ENCODE measurements at places on chromosomes 4 and X.

DNA sequence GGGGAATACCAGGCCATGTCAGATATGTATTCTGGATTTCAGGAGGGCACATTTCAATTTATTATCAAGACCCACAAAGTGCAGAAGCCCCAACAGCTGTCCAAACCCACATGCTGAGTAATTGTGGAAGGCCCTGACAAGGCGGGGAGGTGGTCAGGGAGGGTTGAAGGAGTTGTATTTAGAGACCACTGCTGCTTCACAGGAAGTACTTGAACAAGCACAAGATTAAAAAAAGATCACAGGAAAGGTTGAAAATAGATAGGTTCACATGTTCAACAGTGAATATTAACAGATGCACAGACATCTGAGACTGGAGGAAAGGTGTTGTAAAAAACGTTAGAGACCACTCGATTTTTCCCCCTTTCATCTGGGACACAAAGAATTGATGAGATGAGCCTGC, 17.9 kb downstream of the ATP8A1 start:
- DNase-seq: no peak

DNA sequence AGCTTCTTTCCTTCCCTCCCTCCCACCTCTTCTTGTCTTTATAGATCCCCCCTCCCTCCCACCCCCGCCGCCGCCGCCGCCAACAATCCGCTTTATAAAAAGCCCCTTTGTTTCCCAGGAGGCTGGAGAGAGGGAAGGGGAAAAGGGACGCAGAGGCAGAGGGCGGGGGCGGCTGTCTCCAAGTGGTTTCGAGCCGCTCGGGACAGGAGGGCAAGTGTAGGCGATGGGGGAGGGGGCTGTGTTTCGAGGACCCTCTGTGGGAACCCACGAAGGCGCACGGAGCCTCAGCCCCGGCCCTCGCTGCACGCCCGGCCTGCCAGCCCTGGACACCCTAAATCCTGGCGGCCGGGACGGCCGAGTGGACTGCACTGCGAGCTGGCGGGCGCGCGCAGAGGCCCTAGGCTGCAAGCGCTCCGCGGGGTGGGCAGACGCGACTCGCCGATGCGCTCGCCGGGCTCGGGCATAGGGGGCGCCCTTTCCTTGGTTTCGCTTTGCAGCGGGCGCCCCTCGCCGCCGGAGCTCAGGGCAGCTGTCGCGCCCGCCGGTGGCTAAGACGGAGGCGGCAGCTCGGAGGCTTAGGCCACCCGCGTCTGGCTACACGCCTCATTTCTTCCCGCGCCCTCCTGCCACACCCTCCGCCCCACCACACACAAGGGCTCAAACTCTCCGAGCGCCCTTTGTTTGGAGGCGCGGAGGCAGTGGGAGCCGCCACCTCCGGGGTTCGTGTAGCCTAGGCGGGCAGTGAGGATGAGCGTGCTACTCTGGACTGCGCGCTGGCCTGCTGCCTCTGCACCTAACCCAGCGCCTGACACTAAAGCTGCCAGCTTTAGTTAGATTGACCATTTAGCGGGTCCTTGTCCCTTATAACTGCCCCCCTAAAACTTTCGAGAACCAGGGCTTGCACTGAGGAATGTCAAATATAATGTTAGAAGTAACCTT, 2.2 kb downstream of the MAMLD1 start:
- DNase-seq: peak; percentile 51

DNA sequence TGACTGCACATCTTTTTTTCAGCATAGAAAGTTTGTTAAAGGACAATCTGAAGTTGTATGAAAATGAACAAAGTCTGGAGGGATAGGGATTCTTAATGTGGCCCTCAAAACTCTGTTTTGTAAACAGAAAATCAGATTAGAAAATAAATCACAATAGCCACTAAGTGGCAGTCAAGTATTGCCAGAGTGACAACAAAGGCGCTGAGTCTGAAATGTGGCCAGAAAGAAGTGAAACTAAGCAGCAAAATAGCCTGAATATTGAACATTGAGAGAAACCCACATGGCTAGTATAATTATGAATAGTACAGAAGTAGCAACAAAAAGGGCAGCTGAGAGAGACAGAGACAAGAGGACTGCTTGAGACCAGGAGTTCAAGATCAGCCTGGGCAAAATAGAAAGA, 81.1 kb upstream of the CT45A1 start:
- no peak for DNase-seq

GRCh38 chrX:77597511-77597910, 150.3 kb downstream of the FGF16 start:
- no peak for DNase-seq

GRCh38 chr4:8281519-8282133, 12.1 kb downstream of the HTRA3 start:
- no peak for DNase-seq

DNA sequence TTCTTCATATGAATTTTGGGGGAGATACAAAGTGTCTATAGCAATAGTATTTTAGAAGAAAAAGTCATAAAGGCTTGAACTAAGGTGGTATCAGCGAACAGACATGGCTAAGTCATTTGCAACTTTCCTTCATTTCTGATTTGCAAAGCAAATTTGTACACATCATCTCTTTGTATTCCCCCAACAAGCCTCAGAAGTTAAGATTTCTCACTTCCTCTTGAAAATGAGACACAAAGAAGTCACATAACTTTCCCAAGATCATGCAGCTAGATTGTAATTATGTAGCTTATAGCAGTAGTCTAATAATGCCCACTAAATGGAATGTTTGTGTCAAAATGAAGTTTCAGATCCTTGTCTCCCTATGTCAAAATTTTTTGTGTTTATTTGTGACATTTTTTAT, 709.8 kb upstream of the HS3ST1 start:
- no peak for DNase-seq

DNA sequence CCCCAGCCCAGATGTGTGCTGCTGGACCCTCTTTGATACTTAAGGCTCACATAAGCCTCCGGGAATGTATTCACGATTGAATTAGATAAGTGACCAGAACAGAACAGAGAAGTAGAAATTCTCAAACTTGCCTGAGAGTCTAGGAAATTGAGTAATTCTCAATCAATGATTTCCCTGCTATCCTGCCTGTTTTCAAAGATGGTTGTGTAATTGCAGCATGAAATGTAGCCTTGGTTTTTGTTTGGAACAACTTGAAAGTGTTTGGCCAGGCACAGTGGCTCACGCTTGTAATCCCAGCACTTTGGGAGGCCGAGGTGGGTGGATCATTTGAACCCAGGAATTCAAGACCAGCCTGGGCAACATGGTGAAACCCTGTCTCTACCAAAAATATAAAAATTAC, 41.2 kb downstream of the TNIP2 start:
- no peak for DNase-seq

- DNase-seq: no peak
Observed at GRCh38 chrX:2928191-2928582, 952 bp downstream of the ARSD start.

DNA sequence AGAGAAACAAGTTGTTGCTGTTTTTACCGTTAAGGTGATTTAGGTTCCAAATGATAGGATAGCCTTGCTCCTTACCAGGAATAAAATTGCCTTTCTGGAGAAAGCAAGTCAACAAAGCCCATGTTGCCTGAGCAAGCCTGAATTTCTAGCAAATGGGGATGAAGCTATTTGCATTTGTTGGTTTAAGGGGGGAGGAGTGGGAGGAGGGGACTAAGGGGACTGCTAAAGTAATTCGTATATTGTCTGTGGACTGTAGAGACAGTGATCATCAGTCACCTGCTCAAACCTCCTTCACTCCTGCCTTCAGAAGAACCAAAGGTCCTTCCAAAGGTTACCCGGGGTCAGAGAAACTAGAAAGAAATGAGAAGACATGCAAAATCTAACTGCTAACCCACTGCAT, 65.8 kb downstream of the SCML2 start:
- DNase-seq: no peak

DNA sequence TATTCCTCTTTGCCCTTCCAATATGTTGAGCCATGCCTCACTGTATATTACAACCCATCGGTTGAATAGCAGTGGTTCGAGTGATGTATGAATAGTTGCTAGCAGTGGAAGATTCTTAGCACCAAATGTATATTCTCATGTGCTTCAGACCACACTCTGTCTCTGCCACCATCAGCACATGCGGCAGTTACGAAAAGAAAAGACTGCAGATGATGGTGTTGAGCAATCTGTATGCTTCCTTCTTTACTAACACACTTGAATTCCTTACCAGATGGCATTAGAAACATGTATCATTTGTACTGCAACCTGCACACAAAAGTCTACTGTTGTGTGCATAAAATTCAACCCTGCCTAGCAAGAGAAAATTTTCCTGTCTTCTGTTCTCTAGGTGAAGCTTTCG, 214.6 kb downstream of the ENOX2 start:
- DNase-seq: no peak

- no peak for DNase-seq
Observed at GRCh38 chr4:132493476-132493875, 655.6 kb upstream of the PCDH10 start.

- DNase-seq: no peak
Observed at GRCh38 chrX:45715748-45716147, 515.1 kb upstream of the DIPK2B start.
